ENCODE measurements at places on chromosomes 13 and 19.

GRCh38 chr13:105679838-105680237 lies 855.6 kb downstream of the EFNB2 start:
- no peak for DNase-seq

GRCh38 chr13:96792736-96793403 lies 201.4 kb downstream of the OXGR1 start:
- DNase-seq = no peak

DNA sequence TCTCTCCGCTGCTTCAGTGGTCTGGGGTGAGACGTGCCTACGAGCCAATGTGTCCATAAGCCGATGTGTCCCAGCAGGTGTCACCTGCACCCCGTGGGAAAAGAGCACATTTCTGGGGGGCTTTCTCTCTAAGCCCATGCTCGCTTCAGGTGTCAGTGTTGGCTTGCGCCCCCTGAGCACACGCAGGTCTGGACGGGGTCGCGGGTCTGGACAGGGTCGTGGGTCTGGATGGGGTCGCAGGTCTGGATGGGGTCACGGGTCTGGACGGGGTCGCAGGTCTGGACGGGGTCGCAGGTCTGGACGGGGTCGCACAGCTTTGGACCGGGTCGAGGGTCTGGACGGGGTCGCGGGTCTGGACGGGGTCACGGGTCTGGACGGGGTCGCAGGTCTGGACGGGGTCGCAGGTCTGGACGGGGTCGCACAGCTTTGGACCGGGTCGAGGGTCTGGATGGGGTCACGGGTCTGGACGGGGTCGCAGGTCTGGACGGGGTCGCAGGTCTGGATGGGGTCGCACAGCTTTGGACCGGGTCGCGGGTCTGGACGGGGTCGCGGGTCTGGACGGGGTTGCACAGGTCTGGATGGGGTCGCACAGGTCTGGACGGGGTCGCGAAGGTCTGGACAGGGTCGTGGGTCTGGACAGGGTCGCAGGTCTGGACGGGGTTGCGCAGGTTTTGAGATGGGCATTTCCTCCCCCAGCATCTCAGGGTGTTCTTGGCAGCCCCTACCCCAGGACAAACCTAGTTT lies 24.5 kb upstream of the TFDP1 start:
- no peak for DNase-seq

GRCh38 chr19:50422397-50423278 lies 3.9 kb downstream of the SPIB start:
- no peak for DNase-seq

DNA sequence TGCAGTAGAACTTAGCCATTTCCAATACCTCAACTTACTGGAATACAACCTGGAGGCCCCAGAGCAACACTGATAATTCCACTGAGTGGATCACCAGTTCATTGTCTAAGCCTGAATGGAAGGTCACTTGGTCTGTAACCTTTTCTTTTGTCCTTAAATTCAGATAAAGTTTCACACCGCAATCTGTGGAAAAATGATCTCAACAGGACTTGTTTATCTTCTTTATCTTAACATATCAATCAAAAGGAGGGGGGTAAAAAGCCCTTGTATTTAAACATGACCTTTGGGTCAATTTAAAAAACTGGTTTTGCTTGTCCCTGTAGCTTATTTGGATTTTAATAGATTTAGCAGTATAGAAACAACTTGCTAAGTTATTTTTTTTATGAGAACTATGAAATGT lies 21.6 kb downstream of the SAE1 start:
- no peak for DNase-seq

DNA sequence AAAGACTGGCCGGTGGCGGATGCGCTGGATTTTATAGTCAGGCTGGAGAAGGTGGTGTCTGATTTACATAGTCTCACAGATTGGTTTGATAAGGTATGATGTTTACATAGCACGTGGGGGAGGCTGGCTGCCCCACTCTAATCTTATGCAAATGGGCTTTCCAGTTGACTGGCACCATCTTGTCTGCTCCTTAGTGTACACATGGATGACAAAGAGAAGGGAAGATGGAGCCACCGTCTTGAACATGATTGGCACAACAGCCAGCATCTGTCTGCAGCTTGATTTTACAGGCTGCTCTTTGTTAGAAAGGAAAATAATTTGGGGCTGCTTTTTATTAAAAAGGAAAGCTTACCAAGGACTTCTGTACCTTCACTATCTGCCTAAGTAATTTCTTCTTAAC lies 265.2 kb upstream of the MAB21L1 start:
- DNase-seq = no peak

- DNase-seq = no peak
These were observed at the start of gene MAST1 for GRCh38 chr19:12838182-12838885. Gene MAST1 (plus strand): TSS chr19:12838515. CDS start chr19:12838573, 58 bp downstream.
